ENCODE measurements at places on chromosomes 3 and 15.

- no peak for DNase-seq
Measured at GRCh38 chr3:50339485-50340146, 1.0 kb downstream of the RASSF1 start.

DNA sequence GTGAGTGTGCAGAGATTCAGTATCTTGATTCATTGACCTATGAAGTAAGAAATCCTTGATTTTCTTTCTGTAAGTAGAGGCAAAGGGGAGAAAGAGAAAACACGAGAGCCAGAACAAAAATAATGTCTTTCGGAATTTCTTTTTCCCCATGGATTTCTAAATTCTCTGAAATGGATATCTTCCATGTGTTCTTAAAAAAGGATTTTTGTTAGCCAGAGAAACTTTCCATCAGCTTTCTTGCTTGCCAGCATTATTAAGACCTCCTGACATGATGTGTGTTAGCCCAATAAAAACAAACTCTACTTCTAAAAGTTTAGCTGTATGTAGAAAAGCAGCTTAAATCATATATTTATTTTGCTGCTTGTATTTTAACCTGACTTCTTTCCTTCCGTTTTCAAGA is 122.3 kb upstream of the AADACL2 start:
- no peak for DNase-seq

DNA sequence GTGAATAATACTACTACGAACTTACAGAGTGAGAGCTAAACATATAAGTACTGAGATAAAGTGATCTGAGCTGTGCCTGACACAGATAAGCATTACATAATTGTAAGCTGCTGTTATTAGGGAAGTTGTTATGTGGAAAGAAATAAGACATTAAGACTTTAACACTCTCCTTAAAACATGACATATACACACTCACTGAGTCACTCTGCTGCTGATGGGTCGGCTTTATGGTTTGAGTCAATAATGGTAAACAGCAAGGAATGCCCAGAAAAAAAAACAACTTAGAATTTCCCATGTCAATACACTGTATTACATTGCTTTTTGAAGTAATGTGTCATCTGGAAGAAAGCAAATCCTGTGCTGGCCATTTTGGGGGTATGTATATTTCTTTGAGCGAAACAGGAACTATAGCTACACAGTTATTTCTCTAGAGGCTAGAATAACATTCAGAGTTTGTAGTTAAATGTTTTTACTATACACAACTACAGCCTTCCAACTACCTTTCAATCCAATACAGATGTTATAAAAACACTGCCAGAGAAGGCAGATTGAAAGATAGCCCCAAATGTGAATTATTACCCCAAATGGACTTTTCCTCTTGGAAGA is 22.8 kb upstream of the SPRED1 start:
- no peak for DNase-seq

GRCh38 chr15:49096090-49096750 is 50.0 kb upstream of the SECISBP2L start:
- DNase-seq: no peak

GRCh38 chr3:124229420-124229819 is 237.5 kb upstream of the ROPN1 start:
- no peak for DNase-seq

- DNase-seq: peak; percentile 40
Measured at GRCh38 chr3:59313365-59313764, 263.5 kb upstream of the CFAP20DC start.

DNA sequence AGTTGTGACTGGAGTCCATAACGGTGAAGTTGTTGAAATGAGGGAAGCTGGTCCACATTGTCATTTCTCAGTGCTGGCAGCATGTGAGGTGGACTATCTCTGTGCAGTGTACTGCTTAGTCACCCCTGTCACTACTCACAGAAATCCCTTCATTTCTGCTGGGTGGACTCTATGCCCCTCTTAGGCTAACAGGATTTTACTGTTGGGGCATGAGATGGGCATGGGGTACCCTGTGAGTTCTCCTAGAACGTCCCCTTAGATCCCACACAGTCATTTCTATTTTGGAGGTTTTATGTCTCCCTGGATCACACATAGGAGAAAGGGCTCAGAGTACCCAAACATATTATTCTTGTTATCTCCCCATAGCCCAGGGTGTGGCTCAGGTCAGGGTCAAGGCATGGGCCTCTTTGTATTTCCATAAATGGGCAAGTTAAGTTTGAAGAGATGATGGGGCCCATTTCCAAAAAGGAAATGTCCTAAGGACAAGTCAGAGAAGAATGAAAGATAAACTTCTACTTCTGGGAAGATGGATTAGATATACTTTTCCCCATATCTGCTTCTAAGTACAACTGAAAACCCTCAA is 15.2 kb downstream of the P2RY1 start:
- no peak for DNase-seq

DNA sequence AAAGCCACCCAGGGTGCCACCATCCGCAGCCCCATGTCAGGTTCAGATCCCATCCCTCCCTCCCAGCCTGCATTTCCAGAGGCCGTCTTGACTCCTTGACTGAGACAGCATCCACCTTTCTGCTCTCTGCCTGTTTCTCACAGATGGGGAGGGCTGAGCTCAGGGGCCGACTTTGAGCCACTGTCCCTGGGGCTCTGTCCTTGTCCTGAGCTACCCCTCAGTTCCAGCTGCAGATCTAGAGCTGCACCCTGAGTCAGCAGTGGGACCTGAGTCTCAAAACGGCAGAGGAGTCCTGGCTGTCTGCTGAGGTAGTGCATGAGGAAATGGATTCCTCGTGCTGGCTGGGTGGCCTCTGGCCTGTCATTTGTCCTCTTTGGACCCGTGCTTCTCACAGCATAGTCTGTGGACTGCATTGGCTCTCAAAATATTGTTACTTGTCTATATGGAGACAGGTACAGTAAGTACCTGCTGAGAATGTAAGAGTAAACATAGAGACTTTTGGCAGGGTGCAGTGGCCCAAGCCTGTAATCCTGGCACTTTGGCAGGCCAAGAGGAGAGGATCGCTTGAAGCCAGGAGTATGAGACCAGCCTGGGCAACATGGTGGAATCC is 22.3 kb downstream of the RPLP1 start:
- no peak for DNase-seq

DNA sequence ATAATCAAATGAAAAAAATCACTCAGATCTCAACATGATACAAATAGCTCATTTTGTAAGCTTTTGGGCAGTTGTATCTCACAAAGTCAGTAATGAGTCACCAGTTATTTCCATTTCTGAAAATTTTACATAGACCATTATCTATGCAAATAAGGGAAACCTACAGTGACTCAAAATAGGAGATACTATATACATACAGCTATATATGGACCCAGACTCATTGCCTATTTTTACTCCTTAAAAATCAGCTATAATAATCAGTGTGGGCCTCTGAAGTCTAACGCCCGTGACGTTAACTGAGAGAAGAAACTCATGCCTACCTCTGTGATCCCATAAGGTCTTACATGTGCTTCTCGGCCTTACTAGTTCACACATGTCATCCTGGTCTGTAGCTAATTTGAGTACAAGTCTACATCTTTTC is 31.6 kb downstream of the LRIG1 start:
- DNase-seq: no peak

- DNase-seq: no peak
Measured at GRCh38 chr3:48662145-48662752, 437 bp downstream of the CELSR3 start.

- no peak for DNase-seq
Measured at GRCh38 chr15:68259883-68260282, 17.7 kb upstream of the FEM1B start.

DNA sequence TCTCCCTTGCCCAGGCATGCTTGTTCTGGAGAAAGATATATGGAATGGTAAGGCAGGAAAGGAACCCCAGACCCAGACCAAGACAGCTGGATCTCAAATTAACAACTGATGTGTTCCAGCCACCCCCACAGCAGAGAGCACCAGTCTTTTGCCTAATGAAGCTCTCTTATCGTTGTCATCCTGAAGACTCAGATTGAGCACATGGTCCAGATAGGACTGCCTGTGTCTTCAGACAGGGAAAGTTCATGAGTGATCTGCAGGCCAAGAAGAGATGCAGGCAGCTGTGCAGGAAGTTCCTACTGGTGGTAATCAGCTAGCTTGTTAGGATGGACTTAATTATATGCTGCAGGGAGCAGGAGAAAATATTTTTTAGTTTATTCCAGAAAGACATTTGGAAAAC is 53.3 kb downstream of the PPP2R3A start:
- no peak for DNase-seq

DNA sequence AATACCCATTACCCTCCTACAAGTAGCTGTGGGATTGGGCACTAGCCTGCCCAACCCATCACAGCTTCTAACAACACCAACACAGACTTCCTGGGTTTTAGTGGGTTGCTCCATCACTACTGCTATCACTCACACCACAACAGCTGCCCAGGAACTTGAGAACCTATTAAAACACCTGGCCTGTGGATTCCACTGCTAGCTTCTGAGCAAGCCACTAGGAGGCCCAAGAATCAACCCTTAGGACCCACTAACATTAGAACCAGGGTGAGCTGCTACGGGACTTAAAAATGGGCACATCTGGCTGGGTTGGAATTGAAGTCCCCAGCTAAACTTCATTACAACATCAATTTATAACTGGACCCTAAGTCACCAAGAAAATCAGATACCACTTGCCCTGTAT is 113.2 kb upstream of the TP63 start:
- DNase-seq: no peak
